ENCODE measurements at places on chromosomes 3 and 15.
A peak's percentile ranks its signal among the peaks of the same experiment; 100 is the strongest.

DNA sequence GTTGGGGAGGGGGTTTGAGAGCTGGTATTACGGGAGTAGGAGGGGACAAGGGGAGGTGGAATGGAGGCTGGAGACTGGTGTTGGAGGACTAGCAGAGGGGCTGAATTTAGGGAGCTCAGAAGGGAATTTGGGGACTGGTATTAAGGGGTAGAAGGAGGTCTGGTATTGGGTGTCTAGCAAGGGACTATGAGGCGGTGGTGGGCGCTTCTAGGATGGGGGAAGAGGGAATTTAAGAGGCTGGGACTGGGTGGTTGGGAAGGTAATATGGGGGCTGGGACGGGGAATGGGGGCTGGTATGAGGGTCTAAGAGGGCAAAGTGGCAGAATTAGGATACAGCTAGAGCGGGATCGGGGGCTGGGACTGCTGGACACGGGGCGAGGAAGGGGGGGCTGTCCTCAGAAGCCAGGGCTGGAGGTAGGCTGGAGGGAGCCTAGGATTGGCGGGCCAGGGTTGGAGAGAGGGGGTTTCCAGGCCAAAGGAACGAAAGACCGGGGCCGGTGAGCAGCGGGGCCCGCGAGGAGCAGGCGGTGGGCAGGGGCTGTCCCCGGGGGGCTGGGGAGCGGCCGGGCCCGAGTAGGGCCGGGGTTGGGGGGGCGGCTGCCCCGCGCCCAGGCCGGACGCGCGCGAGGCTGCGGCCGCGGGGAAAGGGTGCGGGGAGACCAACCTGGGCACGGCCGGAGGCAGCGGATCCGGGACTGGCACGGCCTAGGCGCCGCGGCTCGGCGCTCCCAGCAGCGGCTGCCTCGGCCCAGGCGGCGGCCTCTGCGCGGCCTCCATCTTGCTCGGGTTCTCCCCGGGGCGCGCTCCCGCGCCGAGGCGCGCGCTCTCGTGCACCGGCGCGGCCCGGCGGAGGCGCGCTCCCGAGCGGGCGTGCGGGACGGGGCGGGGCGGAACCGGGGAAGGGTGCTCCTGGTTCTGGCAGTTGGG is at the start of gene LHFPL4:
Gene LHFPL4 (minus strand): TSS at position 802 of the 927 bp plus-strand sequence. CDS start 1,143 bp downstream, outside the sequence.
- DNase-seq: no peak

DNA sequence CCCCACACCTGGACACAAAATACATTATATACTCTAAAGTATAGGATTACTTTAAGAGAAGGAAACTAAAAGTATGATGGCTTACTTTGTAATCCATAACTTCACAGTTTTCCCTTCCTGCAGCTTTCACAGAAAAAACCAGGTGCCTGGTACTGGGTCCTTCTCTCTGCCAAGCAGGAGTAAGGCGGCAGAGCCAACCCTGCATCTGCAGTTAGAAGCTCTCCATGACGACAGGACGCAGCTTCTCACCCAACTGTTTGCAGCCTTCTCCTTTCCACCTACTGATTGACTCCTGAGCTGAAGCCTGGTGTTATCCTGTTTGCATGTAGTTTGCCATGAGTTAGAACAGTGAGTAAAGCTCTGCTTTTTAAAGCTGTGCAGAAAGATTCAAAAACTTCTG is 6.7 kb downstream of the MRAS start:
- no peak for DNase-seq

- DNase-seq: peak; percentile 68
Measured at GRCh38 chr15:85730001-85730820, 64.5 kb downstream of the KLHL25 start.

GRCh38 chr3:9503283-9503682 is 50.3 kb downstream of the LHFPL4 start:
- DNase-seq: peak; percentile 73

DNA sequence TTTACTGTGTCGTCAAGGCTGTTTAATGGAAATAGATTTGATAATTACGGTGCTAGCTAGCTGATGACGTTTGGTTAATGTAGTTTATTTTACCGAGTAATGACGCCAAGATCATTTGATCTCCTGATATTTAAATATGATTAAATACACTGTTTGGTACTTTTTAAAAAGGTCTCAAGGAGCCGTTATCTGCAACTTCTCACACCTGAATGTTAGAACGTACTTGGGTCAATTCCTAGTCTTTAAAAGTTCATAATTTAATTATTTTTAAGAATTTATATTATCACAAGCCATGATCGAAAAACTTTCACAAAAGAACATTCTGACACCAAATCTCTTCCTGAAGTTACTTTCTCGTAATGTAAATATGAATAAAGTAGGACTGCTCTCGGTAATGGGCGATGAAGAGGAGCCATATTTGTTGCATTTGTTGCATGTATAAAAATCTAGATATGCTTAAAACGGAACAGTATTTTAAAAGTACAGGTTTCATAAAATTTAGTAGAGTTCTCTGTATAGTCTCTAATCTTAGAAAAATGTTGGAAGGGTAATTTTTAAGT is 16.2 kb upstream of the CHD2 start:
- DNase-seq: no peak

DNA sequence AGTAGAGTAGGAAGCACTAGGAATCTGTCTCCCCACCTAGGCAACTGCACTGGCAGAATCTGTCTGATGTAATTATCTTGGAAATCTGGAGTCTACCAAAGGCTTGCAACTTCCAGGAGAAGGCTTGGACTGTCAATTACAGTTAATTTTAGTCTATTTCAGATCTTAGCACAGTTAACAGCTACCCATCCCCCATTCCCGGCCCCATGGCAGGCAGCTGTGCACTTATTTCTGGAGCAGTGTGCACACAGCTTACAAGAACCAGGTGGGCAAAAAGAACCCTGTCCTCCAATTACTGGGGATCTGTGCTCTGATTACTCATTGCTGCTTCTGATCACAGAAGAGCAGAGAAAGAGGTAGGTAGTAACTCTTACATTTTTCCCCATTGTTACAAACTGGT is 12.3 kb upstream of the CDAN1 start:
- no peak for DNase-seq

- DNase-seq: no peak
Measured at GRCh38 chr3:45123030-45123429, 23.1 kb downstream of the CDCP1 start.

DNA sequence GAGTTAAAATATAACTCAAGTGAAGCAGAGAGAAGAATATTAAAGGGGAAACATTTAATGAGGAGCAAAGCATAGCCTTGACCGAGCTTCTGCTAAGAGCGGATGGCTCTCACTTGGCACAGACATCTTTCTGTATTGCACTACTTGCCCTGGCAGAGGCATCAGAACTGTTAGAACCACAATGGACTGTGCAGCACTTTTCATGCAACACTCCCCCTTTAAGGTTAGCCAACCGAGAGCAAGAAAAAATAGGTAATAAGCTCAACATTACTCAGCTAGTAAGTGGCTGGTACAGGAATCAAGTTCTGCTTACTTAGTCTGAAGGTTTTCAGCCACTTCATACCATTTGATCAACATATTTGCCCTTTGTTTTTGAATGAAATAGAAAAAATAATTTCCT is 33.7 kb downstream of the CRTC3 start:
- DNase-seq: no peak

DNA sequence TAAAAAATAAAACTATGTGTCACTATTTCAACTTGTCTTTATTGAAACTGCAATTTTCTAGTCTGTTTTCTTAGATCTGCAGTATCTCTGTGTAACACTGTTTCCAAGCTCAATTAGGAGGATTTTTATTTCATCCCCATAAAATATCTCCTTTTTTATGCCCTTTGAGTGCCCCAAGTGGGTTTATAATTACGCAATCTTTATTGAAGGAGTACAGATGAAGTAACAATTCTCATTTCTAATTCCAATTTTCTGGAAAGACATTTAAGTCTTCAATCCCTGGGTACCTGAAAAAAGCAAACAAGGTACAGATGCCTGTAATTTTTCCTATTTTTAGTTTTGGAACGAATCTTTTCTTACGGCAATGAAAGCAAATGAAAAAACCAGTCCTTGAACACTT is 61.3 kb downstream of the CYP19A1 start:
- no peak for DNase-seq

- DNase-seq: peak; percentile 18
Measured at GRCh38 chr3:195147649-195148080, 123.3 kb downstream of the XXYLT1 start.

DNA sequence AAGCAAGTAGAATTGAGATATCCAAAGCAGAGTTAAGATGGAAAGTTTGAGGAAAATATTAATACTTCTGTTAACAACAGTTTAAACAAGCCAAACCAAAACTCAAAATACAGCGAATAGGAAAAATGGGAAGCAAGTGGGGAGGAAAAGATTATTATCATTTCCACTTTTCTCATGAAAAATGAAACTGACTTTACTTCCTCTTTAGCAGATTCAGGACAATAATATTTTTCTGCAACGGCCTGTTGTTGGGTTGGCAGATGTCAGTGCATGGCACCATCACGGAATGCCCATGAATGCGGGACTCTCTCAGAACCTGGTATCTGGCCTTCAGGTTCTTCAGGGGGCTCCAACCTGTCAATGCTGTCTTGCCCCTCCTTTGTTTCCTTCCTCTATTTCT is 11.1 kb downstream of the ANKUB1 start:
- no peak for DNase-seq

DNA sequence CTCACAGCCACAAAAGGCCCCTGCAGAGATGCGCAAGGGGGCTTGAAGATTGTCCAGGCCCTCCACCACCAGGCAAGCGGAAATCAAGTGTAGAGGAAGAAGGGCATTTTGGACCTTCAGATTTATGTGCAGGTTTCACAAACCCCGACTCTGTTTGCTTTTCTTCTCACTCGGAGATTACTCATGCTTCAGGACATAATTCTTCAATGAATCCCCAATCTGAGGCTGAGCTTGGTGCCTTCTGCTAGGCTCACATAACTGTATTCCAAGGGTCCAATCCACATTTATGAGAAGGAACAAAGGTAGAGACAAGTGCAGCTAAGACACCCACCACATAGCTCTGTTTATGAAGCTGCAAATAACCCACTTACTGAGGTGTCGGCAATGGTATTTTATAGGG is 50.6 kb upstream of the NMNAT3 start:
- DNase-seq: no peak

- DNase-seq: no peak
Measured at GRCh38 chr3:120451272-120451761, 525 bp upstream of the FSTL1 start.

GRCh38 chr3:46186471-46187340 is 21.4 kb downstream of the CCR1 start:
- DNase-seq: no peak

DNA sequence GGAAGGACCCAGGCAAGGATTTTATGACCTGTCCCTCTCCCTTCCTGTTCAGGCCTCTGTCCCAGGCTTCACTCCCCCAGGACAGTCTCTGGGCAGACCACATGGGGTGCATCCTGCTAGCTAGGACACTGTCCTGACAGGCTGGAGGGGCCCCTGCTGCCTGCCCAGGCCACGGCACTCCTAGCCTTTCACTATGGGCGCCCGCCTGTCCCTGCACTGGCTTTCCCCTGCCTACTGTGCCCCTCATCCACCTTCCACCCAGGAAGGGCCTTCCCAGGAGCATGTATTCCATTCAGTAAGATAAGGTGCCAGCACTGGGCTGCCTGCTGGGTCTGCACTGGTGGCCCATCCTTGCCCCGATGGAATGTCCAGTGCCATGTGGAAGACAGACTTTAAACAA is 145.3 kb downstream of the DNAJB8 start:
- no peak for DNase-seq

DNA sequence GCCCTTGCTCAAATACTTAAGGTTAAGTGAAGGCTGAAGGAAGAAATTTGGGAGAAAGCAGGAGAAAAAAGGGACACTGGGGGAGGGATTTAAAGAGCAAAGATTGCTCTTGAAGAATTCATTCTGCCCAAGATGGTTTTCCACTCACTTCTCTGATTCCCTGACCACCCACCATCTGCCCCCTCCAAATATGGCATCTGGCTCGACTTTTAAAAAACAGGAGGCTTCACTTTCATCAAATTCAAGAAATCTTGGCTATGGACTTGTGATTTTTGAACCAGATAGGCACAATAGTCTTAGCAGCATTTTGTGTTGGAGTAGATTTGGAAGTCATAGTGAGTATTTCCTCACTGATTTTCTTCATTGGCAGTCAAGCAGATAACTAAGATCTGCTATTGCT is 574.4 kb upstream of the SUCLG2 start:
- no peak for DNase-seq

GRCh38 chr3:189966843-189967242 is 153.9 kb downstream of the P3H2 start:
- DNase-seq: no peak

DNA sequence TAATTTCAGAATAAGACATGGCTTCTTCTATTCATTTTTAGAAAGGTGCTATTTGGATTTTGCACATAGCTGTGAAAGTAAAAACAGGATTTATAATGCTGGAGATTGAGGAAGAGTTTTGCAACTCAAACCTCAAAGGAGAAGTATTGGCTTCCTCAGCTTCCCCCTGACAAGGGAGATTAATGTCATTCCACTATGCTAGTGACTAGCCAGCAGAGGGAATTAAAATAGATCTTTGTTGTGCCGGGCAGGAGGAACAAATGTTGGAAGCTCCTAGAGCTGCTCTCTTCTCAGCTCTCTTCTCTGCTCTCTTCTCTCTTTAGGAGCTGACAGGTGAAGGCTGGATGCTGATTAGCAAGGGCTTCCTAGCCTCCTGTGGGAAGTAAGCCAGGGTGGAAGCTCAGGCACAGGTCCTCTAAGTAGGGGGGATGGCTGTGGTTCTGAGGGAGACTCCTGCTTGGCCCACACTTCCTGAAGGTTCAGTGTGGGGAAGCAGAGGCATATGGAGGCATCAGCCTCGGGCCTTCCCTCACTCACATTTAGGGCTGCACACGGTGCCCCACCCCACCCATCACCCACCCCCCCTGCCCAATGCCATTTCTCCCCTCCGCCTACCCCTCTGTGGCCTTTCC is 29.6 kb downstream of the CX3CR1 start:
- no peak for DNase-seq

DNA sequence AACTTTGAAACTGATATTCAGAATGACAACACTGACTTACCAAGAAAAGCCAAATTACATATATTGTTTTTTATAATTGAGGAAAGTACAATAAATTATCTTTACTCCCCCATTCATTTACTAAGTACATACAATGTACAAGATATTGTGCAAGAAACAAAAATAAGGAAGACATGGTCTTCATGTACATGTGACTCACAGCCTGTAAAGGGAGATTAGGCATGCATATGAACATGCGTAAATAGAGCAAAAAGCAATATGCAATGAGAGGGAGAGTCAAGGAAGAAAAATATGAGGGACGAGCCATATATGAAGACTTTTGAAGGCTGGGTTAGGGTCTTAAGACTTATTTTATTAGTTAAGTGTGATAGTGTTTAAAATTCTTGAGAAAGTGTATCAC is 258.4 kb downstream of the GBE1 start:
- DNase-seq: no peak

GRCh38 chr3:119551598-119551997 is 7.8 kb downstream of the CD80 start:
- no peak for DNase-seq

- DNase-seq: no peak
Measured at GRCh38 chr3:15659254-15659975, 57.9 kb downstream of the BTD start.

DNA sequence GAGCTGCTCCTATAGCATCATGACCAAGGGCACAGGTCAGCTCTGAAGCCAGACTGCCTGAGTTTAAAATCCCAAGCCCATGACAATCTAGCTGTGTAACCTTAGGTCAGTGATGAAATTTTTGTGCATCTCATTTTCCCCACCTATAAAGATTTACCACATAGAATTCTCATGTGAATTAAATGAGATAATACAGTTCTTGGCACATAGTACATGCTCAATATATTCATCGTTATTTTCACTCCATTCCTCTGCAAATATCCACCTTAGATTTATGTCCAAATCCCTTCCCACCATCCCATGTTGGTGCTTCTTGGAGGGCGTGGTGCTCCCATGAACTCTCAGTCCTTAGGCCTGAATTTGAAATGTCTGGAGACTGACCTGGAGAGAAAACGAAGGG is 300.1 kb downstream of the TLE3 start:
- no peak for DNase-seq

All from stimulated activated CD4-positive, alpha-beta T cell treated with anti-CD3 and anti-CD28 coated beads, Interleukin-4, amount 100 ng/mL, for 24 hours (primary cell).